ENCODE measurements at places on chromosomes 3 and 15. TPM values are rescaled to one million over a fixed set of nuclear protein-coding genes. Genes with fewer than 3 reads are reported as not detected.

CCR8 gene
- 5.7 TPM for total RNA-seq

- peaks cover 20% of the 10 kb centered on the region for H3K4me1 ChIP-seq
- H3K27me3 ChIP-seq = peaks cover 12% of the 10 kb centered on the region
- H3K27ac ChIP-seq = no peak overlapping the region
- DNase-seq = no peak
- H3K4me3 ChIP-seq = no peak overlapping the region
Measured at GRCh38 chr3:43503067-43503728, 118.6 kb downstream of the ANO10 start.

GRCh38 chr3:34185301-34185700, 386.9 kb downstream of the PDCD6IP start:
- DNase-seq = no peak
- H3K27ac ChIP-seq = no peak overlapping the region
- H3K27me3 ChIP-seq = no peaks in the 10 kb centered on the region
- no peaks in the 10 kb centered on the region for H3K4me1 ChIP-seq
- no peaks in the 10 kb centered on the region for H3K36me3 ChIP-seq
- no peak overlapping the region for H3K4me3 ChIP-seq

DNA sequence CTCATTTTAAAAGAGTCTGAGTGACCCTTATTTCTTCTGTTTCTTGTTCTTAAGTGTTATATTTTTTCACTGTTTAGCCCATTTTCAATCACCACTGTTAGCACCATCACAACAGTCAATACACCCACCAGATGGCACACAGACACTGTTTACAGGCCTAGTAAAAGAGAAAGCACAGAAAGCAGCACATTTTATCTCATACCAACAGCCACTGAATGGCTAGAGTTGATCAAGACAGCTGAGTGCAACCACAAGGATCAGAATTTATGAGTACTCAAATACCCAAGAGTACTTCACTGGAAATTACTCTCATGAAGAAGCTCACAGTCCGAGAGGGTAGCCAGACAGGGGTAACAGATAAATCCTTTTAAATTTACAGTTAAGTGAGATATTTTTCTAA, 127.0 kb downstream of the TFDP2 start:
- peaks cover 3% of the 10 kb centered on the region for H3K36me3 ChIP-seq
- H3K27me3 ChIP-seq = no peaks in the 10 kb centered on the region
- no peak overlapping the region for H3K27ac ChIP-seq
- H3K4me3 ChIP-seq = no peak overlapping the region
- H3K4me1 ChIP-seq = peaks cover 23% of the 10 kb centered on the region
- peak; percentile 69 for DNase-seq

GRCh38 chr15:79812541-79812940, 84.3 kb downstream of the MTHFS start:
- DNase-seq = no peak
- no peaks in the 10 kb centered on the region for H3K4me1 ChIP-seq
- H3K4me3 ChIP-seq = no peak overlapping the region
- H3K27me3 ChIP-seq = no peaks in the 10 kb centered on the region
- no peaks in the 10 kb centered on the region for H3K36me3 ChIP-seq

- H3K4me3 ChIP-seq = no peak overlapping the region
- no peak for DNase-seq
- H3K36me3 ChIP-seq = peaks cover 54% of the 10 kb centered on the region
- no peak overlapping the region for H3K27ac ChIP-seq
Measured at GRCh38 chr15:67202991-67203390, 51.5 kb downstream of the AAGAB start.

HEMK1 gene
- 66.0 TPM for total RNA-seq

DNA sequence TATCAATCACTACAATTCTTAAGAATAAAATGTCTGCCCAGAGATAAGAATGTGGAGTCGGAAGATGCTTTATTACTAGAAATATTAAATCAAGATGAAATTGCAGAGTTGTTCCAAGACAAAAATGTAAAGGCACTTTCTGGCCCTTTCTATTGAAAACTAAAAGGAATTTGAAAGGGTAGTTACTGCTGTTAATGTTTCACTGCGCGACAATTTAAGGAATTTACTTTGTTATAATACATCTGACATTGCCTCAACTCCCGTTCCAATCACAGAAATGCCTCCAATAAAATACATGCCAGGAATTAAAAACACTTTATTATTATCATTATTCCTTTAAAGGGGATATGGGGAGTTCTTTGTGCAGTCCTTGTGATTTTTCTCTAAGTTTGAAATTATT, 26.4 kb downstream of the RSL24D1 start:
- no peaks in the 10 kb centered on the region for H3K4me1 ChIP-seq
- no peaks in the 10 kb centered on the region for H3K27me3 ChIP-seq
- peaks cover 6% of the 10 kb centered on the region for H3K36me3 ChIP-seq
- no peak overlapping the region for H3K4me3 ChIP-seq
- H3K27ac ChIP-seq = no peak overlapping the region

DNA sequence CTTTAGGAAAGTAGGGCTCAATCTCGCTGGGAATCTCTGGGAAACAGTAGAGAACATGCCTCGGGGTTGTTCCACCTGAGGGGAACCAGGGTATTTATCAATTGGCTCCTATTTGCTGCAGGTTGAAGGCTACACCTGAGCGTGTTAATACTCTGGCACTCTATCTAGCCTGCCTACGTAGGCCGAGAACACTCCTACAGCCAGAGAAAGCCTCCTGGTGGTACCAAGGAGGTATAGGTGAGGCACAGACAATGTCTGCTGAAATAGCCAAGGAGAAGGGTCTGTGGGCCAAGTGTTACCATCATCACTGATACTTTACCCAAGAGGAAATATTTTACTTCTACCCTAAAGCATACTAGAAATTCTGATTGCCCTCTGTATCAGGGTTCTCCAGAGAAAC, 341.0 kb upstream of the UBE2E2 start:
- H3K36me3 ChIP-seq = no peaks in the 10 kb centered on the region
- no peak overlapping the region for H3K27ac ChIP-seq
- no peak for DNase-seq
- no peak overlapping the region for H3K4me3 ChIP-seq

SNRK gene
- 29.0 TPM for total RNA-seq

ZNF385D gene
- not detected for total RNA-seq

- H3K27ac ChIP-seq = no peak overlapping the region
- peaks cover 5% of the 10 kb centered on the region for H3K4me1 ChIP-seq
- peaks cover 16% of the 10 kb centered on the region for H3K27me3 ChIP-seq
- H3K4me3 ChIP-seq = peak overlapping the region; percentile 23
- peak; percentile 88 for DNase-seq
Measured at GRCh38 chr3:100590114-100590839, 19.1 kb upstream of the ADGRG7 start.

GRCh38 chr15:28191832-28192231, 92.7 kb upstream of the OCA2 start:
- no peak overlapping the region for H3K27ac ChIP-seq
- no peaks in the 10 kb centered on the region for H3K27me3 ChIP-seq
- DNase-seq = no peak
- H3K4me3 ChIP-seq = no peak overlapping the region

ROBO2 gene
- not detected for total RNA-seq

DNA sequence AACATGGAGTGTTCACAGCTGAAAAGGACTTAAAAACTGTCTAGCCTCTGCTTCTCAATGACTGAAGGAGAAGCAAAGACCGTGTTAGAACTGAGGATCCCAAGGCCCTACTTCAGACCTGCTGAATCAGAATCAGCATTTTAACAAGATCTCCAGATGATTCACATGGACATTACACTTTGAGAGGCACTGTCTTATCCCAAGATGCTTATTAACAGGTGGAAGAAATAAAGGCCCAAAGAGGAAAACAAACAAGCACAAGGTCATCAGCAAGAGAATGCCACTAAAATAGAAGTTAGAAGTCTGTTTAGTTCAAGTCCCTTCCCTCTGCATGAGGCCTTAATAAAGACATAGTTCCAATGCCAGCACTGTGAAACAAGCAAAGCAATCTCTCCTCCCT, 191.4 kb upstream of the BCL6 start:
- peaks cover 26% of the 10 kb centered on the region for H3K4me1 ChIP-seq
- DNase-seq = no peak
- no peak overlapping the region for H3K27ac ChIP-seq
- no peak overlapping the region for H3K4me3 ChIP-seq
- H3K36me3 ChIP-seq = no peaks in the 10 kb centered on the region

GRCh38 chr3:177197041-177197726, at the start of gene TBL1XR1:
Gene TBL1XR1 (minus strand): TSS chr3:177197482. CDS start chr3:177064977, 132,505 bp downstream.
- H3K4me1 ChIP-seq = peaks cover 52% of the 10 kb centered on the region
- peak within 1 kb of the TSS; percentile 88 for H3K4me3 ChIP-seq
- H3K36me3 ChIP-seq = peaks cover 27% of the 10 kb centered on the region
- peak; percentile 96 for DNase-seq

DNA sequence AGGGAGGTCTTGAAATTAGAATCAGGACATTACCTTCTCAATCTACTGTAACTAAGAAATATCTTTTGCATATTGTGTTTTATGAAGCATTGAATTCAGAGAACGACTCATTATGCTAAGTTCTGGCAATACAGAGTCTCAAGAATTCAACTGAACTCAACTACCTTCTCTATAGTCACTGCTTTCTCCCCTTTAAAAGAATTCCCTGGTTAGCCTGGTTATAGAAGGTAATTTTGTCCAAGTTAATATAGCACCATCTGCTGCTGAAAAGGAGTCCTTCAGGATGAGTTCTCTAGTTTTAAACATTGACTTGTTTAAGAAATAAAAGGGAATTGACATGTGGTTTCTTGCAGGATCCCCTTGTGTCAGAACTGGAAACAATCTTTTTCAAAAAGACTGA, 60.2 kb downstream of the IL16 start:
- peaks cover 2% of the 10 kb centered on the region for H3K4me1 ChIP-seq
- H3K27me3 ChIP-seq = peaks cover 21% of the 10 kb centered on the region
- H3K36me3 ChIP-seq = no peaks in the 10 kb centered on the region
- DNase-seq = no peak

DNA sequence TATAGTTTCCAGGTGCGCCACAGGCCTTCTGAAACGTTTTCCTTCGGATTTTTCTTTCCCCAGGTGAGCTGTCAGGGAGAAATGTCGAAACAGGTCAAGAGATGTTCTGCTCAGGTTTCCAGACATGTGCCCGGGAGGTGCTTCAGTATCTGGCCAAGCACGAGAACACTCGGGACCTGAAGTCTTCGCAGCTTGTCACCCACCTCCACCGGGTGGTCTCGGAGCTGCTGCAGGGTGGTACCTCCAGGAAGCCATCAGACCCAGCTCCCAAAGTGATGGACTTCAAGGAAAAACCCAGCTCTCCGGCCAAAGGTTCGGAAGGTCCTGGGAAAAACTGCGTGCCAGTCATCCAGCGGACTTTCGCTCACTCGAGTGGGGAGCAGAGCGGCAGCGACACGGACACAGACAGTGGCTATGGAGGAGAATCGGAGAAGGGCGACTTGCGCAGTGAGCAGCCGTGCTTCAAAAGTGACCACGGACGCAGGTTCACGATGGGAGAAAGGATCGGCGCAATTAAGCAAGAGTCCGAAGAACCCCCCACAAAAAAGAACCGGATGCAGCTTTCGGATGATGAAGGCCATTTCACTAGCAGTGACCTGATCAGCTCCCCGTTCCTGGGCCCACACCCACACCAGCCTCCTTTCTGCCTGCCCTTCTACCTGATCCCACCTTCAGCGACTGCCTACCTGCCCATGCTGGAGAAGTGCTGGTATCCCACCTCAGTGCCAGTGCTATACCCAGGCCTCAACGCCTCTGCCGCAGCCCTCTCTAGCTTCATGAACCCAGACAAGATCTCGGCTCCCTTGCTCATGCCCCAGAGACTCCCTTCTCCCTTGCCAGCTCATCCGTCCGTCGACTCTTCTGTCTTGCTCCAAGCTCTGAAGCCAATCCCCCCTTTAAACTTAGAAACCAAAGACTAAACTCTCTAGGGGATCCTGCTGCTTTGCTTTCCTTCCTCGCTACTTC, 3.8 kb downstream of the BHLHE40 start:
- DNase-seq = peak; percentile 66
- peaks cover 66% of the 10 kb centered on the region for H3K36me3 ChIP-seq
- no peaks in the 10 kb centered on the region for H3K27me3 ChIP-seq
- H3K4me1 ChIP-seq = peaks cover 39% of the 10 kb centered on the region
- H3K4me3 ChIP-seq = peak overlapping the region; percentile 96

DNA sequence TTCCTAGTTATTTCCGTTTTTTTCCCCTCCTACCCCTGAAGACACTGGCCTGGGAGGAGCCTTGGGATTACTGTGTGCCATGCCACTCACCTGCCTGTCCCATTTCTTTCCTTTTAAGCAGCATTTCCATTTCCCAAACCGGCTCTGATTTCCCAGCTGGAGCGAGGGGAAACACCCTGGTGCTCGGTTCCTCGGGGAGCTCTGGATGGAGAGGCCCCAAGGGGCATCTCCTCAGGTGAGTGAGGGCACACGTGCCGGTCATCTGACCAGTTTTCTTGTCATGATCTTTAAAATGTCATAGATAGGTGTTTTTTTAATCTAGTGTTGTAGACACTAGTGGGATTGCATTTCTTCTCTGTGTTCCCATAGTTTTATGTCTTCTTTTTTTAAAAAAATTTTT, 2.7 kb downstream of the ZNF662 start:
- H3K4me1 ChIP-seq = no peaks in the 10 kb centered on the region
- H3K4me3 ChIP-seq = no peak overlapping the region
- H3K27me3 ChIP-seq = peaks cover 39% of the 10 kb centered on the region
- H3K36me3 ChIP-seq = peaks cover 12% of the 10 kb centered on the region
- no peak overlapping the region for H3K27ac ChIP-seq
- no peak for DNase-seq

ADAMTS9 gene
- total RNA-seq = not detected

- H3K36me3 ChIP-seq = no peaks in the 10 kb centered on the region
- H3K4me3 ChIP-seq = no peak overlapping the region
- peak overlapping the region; percentile 39 for H3K27ac ChIP-seq
- H3K4me1 ChIP-seq = peaks cover 12% of the 10 kb centered on the region
- DNase-seq = no peak
- H3K27me3 ChIP-seq = no peaks in the 10 kb centered on the region
Measured at GRCh38 chr3:15514663-15515340, 6.7 kb downstream of the COLQ start.

SCN10A gene
- total RNA-seq = not detected

DNA sequence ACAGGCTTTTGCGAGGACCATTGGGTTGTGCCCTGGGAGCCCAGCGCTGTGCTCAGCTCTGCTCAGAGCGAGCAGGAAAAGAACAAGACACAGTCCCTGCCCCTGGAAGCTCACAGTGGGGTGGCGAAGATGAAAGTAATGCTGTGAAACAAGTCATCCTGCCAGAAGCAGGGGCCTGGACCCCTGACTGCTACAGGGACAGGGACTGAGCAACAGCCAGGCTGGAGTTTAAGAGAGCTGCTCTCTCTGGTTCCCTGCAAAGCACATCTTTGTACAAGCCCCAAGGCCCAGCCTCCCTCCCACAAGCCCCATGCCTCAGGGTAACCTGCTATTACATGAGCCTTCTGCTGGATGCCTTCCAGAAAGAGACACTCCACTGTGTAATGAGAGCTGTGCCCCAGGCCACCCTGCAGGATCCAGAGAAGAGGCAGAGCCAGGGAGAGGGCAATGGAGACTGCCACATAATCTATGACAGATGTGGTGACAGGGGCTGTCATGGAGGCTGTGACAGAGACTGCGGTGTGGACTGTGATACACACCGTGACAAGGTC, 7.1 kb upstream of the HCN4 start:
- no peak for DNase-seq
- H3K27me3 ChIP-seq = peaks cover 21% of the 10 kb centered on the region
- H3K27ac ChIP-seq = no peak overlapping the region
- H3K4me1 ChIP-seq = no peaks in the 10 kb centered on the region

GLDN gene
- not detected for total RNA-seq

CCR1 gene
- 6.7 TPM for total RNA-seq

FBLN2 gene
- not detected for total RNA-seq

- no peak overlapping the region for H3K27ac ChIP-seq
- no peaks in the 10 kb centered on the region for H3K4me1 ChIP-seq
- H3K27me3 ChIP-seq = peaks cover 21% of the 10 kb centered on the region
- DNase-seq = no peak
Measured at GRCh38 chr15:100902436-100903167, 16.6 kb upstream of the LRRK1 start.

GRCh38 chr3:9622438-9622837, 26.9 kb upstream of the MTMR14 start:
- H3K4me1 ChIP-seq = no peaks in the 10 kb centered on the region
- no peak overlapping the region for H3K27ac ChIP-seq
- H3K36me3 ChIP-seq = no peaks in the 10 kb centered on the region
- H3K27me3 ChIP-seq = peaks cover 12% of the 10 kb centered on the region
- no peak overlapping the region for H3K4me3 ChIP-seq

All from activated CD4-positive, alpha-beta T cell treated with anti-CD3 and anti-CD28 coated beads, Interleukin-2, amount 10 ng/mL, durations not matched to agents 24 days and 14 days (primary cell).